ENCODE measurements at places on chromosomes 16 and 17.

DNA sequence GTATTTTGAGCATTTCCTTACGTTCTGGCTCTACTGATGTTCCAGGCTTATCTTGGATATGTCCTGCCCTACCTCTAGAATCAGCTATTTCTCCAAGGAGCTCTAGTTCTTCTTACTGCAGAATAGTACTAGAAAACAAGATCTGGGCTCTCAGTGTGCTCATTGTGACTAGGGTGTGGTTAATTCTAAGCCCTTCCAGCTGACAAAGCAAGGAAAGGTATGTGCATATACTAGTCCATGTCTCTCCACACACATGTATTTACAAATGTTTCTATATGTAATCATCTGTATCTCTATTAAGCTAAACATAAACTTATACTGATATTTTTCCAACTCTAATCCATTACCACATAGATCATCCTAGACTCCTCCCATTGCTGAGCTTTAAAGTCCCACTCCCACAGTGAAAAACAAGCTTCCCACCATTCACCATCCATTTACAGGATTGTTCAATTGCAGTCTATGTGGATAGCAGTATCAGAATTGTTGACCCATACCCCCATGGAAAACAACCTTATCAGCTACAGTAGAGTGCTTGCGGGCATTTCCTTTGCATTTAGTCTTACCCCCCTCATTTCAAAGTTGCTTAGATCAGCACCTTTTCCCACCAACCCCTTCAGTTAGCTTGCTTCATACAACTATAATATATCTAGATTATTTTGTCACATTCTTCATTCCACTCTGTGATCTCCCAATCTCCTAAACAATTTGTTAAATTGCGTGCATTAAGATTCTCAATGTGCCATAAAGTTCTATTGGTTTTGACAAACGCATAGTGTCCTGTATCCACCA is 194.5 kb downstream of the SOX9 start:
- DNase-seq = no peak

GRCh38 chr16:70749681-70750601 is 51.0 kb downstream of the VAC14 start:
- peak; percentile 37 for DNase-seq

DNA sequence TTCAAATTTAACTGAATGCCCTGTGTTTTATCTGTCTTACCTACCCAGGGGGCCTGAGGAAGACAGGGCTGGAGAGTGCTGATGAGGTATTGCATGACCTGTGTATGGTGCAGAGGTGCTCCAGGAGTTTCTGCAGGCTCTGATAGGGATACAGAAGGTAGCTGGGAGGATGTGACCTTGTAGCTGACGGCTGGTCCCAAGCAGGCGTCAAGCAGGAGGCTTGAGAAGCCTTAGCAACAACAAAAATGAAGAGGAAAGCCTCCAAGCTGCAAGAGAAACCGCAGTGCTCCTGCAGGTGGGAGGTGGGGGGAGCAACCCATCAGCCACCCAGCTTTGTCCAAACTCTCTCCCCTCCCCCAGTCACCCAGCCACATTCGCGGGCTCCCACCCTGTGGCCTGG is 40.4 kb downstream of the LAT start:
- no peak for DNase-seq

DNA sequence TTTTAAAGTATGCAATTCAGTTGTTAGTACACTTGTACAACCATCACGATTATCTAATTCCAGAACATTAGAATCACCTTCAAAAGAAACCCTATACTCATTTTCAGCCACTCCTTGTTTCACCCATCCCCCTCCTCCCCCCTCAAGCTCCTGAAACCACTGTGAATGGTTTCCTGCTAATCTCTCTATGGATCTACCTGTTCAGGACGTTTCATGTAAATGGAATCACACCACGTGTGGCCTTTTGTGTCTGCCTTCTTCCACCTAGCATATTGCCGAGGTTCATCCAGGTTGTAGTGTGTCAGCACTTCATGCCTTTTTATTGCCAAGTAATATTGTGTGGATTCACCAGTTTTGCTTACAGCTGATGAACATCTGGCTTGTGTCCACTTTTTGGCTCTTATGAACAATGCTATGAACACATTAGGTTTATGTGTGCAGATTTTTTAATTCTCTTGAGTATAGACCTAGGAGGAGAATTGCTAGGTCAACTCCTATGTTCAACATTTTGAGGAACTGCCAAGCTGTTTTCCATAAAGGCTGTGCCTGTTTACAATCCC is 17.8 kb downstream of the EIF4A3 start:
- DNase-seq = no peak

GRCh38 chr17:57984936-57985674 is 2.9 kb downstream of the VEZF1 start:
- DNase-seq = no peak

DNA sequence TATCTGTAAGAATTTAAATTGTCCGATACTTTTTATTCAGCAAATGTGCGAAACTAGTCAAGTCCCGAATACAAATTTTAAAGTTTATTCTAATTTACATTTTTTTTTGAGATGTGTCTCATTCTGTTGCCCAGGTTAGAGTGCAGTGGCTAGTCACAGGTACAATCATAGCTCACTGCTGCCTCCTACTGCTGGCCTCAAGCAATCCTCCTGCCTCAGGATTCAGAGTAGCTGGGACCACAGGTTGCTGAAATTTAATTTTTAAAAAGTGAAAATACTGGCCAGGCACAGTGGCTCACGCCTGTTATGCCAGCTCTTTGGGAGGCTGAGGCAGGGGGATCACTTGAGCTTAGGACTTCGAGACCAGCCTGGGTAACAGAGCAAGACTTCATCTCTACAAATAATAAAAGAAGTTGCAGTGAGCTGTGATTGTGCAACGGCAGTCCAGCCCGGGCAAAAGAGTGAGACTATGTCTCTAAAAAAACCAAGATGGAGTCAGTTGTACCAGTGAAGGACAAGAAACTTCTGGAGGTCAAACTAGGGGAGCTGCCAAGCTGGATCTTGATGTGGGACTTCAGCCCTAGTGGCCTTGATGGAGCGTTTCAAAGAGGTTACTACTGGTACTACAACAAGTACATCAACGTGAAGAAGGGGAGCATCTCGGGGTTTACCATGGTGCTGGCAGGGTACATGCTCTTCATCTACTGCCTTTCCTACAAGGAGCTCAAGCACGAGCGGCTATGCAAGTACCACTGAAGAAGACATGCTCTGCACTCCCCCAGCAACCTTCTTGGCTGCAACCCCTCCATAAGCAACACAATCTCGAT is 5.6 kb downstream of the POLG2 start:
- DNase-seq = peak; percentile 24

DNA sequence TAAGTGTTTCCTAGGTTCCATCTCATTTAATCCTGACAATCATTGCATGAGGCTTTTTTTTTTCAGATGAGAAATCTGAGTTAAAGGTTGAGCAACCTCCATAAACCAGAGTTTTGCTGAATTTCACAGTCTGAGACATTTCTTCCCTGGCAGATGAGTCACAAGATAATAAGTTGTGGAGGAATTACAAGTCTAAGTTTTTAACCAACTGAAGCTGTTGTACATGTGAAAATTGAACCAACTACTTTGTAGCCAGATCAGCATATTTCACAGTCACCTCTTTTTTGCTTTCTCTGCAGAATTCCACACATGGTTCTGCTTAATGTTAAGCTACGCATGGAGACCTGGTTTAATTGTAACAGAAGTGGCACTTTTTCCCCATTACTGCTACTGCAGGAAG is 765.6 kb downstream of the CDH11 start:
- no peak for DNase-seq

DNA sequence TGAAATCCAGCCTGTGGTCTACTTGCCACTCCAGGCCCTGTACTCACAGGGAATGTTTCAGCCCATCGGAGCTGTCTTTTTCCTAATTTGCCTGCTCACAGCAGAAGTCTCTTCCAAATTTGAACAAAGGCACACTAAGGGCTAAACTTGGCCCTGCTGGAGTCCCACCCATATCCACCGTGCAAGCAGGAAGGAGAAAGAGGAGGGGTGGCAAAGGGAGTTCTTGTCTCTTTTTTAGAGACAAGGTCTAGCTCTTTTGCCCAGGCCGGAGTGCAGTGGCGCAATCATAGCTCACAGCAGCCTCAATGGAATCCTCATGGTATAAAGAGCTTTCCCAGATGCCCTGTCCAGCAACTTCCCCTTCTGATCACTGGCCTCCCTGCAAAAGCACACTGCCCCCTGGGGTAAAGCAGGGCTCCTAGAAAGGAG is 2.7 kb upstream of the PRM1 start:
- no peak for DNase-seq

- no peak for DNase-seq
Observed at GRCh38 chr17:13931111-13931526, 138.2 kb upstream of the COX10 start.

GRCh38 chr17:42928714-42929496 is 28.3 kb downstream of the G6PC1 start:
- no peak for DNase-seq

- no peak for DNase-seq
Observed at GRCh38 chr16:11190588-11191560, 65.1 kb downstream of the SOCS1 start.

- no peak for DNase-seq
Observed at GRCh38 chr16:9114112-9114511, 22.7 kb downstream of the HAPSTR1 start.

DNA sequence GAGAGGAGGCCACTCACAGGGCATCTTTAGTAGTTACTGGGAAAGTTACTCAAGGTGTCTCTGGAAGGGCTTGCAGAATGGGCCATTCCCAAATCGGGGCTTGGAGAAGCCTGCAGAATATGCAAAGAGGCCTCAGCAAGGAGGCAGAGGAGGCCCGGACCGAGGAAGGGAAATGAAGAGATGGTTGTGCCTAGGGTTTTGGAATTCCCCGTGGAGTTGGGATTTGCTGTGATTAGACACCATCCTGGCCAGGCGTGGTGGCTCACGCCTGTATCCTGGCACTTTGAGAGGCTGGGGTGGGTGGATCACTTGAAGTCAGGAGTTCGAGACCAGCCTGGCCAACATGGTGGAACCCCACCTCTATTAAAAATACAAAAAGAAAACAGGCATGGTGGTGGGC is 193.0 kb downstream of the IRF8 start:
- no peak for DNase-seq

DNA sequence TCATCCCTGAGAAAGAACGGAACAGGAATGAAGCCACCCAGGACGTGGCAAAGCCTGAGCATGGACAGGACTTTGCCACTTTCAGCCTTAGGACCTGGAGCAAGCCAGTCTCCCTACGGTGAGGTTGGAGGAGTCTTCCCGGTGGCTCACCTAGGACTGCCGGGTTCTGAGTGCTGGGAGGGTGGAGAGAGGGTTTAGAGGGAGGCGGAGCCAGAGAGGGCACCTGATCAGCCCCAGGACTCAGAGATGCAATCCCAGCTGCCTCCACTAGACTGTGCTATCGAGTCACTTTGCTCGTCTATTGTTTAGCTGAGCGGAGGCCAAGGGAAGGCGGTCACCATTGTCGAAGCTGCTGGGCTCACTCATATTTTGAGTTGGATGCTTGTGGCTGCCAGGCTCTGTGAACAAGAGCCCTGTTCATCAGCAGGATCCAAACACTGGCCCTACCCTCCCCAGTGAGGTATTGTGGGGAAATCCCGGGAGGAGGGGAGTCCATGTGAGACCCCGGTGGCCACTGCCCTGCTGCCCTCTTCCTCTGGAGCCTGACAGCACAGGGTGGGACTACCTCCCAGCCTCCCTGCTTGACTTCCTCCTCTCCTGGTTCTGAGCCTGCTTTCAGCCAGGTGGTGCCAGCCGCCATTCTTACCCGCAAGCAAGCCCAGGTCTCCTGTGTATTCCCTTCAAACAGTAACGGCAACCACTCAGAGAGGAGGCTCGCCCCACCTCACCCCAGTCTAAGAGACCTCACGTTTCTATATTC is 7.0 kb downstream of the KRT14 start:
- peak; percentile 67 for DNase-seq

GRCh38 chr17:7440113-7440833 is 961 bp downstream of the FGF11 start:
- DNase-seq = no peak

DNA sequence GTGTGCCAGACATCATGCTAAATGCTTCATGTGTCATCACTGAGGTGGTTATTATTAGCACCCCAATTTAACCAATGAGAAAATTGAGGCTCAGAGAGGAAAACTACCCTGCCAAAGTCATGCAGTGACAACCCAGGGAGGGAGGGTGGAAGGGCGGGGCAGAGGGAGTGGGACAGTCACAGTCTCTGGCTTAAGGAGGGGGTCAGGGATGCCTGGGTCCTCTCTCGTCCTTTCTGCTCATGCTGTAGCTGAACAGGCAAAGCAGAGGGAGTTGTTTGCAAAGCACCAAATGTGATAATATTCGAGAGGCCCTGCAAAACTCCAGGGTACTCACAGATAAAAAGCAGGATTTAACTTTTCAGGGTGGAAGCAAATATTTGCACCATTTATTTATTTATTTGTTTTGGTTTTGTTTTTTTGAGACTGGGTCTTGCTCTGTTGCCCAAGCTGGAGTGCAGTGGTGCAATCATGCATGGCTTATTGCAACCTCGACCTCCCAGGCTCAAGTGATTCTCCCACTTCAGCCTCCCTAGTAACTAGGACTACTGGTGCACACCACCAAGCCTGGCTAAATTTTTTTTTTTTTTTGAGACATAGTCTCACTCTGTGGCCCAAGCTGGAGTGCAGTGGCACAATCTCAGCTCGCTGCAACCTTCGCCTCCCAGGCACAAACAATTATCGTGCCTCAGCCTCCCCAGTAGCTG is 47.9 kb upstream of the NKD1 start:
- DNase-seq = no peak

GRCh38 chr17:29949696-29950095 is 8.3 kb downstream of the EFCAB5 start:
- DNase-seq = peak; percentile 64

DNA sequence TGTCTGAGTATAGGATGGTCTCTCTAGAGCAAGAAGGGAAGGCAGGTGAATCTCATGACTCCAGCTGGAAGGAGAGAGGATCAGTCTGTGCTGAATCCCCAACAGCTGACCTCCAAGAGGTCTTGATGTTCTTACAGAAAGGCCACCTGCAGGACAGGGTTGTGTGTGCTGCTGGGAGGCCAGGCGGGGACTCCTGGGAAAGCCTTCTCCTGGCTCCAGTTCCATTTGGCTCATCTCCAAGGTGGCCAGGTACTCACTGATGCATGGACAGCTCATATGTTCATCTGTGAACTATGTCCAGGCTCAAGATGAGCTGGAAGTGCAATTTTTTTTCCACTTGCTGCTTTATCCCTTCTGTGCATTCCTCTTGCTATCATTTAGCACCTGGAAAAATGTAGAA is 730.2 kb upstream of the RBFOX1 start:
- DNase-seq = no peak

DNA sequence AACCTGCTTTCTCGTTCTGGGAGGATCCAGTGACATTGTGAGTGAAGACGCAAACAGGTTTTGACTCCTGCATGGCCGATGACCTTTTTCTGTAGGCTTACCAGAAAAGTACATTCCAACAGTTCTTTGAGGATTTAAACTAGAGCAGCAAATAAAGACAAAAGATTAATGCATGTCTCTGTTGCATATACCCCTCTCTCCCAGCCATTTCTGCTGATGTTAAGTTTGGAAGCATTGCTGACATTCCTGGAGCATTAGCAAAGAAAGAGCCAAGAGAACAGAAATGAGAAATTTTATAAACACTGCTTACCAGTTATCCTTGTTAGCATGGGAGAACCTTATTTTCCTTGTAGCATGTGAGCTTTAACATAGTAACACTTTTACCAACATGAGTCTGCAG is 49.3 kb downstream of the SIAH1 start:
- no peak for DNase-seq

- DNase-seq = no peak
Observed at GRCh38 chr16:4046221-4046620, 70.0 kb downstream of the ADCY9 start.

GRCh38 chr17:76079956-76080767 is 1.2 kb downstream of the ZACN start:
- DNase-seq = peak; percentile 63

GRCh38 chr16:82782715-82783251 is 156.0 kb downstream of the CDH13 start:
- DNase-seq = peak; percentile 78
